Neural crest cell (in vitro differentiated cells): ENCODE measurements at places on chromosomes 16 and 17.

GRCh38 chr16:561957-562938 is 2.1 kb downstream of the PRR35 start:
- DNase-seq = no peak

DNA sequence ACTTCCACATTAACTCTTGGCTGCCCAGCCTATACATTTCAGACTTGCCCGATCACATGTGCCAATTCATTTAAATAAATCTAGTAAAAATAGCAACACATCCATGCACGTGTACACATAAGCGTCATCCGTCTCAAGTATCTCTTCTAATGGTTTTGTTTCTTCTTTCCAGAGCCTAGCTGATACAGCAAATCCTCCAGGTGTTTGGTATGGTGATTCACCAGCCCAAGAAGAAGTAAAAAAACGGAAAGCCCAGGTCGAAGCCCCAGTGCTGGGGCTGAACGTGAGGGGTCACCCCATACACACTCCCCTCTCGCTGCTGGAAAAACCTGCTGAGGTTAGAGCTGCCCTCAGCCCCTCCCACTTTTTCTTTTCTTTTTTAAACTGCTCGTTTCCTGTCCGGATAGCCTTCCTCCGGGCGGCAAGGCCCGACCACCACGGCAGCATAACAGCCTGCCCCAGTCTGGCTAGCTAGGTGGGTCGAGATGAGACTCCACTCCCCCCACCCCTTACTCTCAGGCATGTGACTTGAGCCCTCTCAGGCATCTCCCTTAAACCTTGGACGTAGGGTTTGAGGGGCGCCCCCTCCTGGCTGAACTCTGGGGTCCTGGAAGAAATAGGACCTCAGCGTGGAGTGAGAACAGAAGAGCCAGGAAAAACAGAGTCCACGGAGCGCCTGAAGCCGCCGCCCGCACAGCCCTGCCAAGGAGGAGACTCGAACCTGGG is 13.9 kb upstream of the OR1F1 start:
- DNase-seq = peak; percentile 67

DNA sequence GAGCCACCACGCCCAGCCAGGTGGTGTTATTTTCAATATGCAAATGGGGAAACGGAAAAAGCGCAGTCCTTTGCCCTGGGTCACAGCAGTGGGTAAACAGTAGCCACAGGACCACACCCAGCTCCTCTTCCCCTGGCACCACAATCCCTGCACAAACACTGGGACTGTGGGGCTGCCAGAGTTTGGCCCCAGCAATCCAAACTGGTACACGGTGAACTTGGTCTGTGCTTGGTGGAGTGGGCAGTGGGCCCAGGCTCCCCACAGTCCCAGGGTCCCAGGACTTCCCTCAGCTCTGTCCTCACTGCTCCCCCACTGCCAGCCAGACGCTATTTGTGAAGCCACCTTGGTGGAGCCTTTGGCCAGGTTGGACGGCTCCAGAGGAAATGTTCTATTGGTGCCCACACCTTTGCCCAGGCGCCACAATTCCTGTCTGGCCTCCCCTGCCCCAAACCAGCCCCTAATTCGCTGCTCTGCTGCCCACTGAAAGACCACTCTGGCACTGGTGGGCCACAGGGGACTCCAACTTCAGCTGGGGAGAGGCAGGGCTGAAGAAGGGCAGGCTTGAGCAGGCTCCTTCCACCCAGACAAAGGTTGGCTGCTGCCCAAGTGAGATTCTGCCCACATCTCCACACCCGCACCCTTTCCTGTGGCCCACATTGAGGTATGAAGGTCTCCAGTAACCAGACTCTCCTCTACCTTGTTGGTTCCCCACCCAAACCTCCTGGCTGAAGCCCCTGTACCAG is 2.1 kb downstream of the CHAD start:
- no peak for DNase-seq

DNA sequence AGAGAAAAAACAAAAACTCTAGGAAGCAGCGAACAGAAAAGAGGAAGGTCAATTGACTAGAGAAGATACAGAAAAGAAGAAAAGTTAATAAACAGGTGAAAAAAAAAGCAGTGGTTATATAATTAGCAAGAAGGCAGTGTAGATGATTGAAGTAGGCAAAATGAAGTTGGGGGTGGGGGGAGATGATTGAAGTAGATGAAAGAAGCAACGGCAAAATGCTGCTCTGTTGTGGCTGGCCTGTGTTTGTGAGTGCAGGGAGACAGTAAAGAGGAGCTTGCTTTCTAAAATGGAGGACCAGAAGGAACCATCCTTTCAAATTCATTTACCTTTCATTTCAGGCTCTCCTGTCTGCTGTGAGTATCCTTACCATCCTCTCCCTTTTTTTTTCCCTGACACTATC is 3.6 kb downstream of the EVI2B start:
- no peak for DNase-seq

DNA sequence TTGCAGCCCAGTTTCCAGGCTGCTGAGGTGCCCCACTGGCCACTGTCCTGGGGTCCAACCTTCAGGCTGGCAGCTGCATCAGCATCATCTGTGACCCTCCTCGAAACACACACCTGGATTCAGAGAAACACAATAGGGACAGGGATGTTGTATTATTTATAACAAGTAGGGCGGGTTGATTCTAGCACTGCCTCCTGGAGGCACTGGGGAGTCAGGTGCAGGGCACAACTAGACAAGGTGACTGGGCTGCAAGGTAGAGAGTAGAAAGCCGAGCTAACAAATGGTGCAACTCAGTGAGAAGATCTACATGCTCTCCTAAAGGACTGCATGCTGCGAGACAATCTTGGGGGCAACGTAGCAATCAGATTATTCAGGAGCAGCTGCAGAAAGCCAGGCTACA is 317.3 kb downstream of the SLC39A11 start:
- no peak for DNase-seq

DNA sequence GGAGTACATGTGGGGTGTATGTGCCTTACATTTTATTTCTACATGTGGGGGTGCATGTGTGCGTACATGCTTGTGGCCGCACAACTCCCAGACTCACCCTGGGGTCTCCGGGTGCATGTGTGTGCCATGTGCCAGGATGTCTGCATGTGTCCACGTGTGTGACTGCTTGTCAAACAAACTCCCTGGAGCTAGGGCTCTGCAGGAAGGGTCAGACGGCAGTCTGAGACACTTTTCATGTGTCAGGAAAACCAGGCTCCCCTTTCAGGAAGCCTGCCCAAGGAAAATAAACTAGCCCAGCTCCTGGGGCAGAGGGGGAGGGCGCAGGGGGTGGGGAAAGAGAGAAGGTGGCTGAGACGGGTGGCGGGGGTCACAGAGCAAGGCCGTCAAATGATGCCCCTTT is 44.7 kb downstream of the FZD2 start:
- no peak for DNase-seq

DNA sequence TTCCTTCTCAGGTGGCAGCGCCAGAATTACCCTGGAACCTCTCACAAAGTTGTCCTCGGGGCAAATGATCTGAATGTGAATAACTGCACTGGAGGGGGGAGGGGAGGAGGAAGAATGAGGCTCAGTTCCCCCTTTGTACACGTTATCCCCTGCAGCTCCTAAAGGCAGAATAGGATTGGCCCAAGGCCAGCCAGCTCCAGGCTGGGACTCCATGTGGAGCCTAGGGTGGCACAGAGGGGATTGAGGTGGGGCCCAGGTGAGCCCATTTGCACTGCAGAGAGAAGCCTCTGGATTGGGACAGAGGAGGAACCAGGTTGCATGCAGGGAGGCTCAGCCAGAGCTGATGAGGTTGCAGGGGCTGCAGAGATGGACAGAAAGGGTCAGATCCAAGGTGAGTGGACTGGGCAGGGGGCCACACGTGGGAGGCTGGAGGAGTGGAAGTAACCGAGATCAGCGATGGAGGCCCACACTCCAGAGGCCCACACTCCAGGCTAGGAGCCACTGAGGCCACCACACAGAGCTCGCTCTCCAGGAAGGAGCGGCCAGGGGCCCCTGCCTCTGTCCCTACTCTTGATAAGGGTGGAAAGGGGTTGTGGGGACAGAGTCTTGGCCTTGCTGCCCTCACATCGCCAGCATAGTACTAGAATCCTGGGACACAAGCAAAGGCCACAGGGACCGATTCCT is 78.6 kb downstream of the RBFOX3 start:
- no peak for DNase-seq

GRCh38 chr16:84459533-84459894 is 44.9 kb downstream of the MEAK7 start:
- DNase-seq = no peak

DNA sequence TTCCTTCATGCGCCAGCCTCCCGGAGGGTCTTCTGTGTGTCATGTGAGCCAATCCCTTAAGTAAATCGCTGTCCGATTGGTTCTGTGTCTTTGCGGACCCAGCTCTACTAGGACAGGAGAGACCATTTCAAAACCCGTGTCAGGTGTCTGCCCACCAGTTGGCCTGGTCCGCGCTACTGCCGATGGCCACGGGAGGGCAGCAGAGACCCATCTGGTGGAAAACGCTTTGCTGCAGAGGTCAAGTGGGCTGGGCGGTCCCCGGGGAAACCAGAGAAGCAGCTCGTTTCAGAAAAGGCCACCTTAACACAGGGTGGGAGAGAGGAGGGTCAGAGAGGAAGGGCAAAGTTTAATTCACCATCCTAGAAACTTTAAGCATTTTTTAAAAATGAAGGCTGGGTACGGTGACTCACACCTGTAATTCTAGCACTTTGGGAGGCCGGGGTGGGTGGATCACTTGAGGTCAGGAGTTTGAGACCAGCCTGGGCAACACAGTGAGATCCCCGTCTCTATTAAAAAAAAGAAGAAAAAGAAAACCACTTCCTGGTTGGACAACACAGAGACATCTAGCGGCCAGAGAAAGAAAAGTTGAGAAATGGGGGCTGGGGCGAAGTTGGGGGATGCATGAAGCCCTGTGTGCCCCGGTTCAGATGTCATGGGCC is 2.8 kb upstream of the CIBAR2 start:
- peak; percentile 98 for DNase-seq

DNA sequence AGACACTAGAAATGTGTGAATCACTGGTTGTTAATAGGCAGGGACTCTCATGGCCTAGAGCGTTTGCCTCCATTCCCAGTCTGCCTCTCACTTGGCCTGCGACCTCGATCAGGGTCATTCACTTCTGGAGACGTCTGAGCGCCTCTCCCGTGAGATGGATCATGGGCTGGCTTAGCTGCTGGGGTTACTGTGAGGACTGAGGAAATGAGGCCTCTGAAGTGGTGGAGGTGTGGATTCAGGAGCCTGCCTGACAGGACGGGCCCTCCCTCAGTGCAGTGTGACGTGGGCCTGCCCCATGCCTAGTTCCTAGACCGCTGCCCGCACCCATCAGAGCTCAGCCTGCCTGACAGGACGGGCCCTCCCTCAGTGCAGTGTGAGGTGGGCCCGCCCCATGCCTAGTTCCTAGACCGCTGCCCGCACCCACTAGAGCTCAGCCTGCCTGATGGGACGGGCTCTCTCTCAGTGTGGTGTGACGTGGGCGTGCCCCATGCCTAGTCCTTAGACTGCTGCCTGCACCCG is 61.9 kb downstream of the BANP start:
- no peak for DNase-seq

DNA sequence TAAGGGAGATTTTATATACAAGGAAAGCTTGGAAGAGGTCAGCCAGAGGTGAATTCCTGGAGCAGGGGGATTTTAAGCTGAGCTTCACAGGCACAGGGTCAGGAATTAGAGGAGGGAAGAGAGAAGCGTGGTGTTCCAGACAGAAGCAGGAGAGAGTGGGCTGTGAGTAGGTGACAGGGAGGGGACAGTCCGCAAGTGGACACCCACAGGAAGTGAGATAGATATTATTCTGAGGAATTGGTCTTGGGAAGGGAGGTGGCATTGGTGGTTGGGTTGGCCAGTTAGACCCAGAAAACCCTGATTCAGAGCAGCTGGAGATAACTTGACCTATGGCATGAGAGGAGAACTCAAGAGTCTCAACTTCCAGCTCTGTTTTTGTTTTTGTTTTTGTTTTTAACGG is 14.7 kb downstream of the PHB1 start:
- no peak for DNase-seq

DNA sequence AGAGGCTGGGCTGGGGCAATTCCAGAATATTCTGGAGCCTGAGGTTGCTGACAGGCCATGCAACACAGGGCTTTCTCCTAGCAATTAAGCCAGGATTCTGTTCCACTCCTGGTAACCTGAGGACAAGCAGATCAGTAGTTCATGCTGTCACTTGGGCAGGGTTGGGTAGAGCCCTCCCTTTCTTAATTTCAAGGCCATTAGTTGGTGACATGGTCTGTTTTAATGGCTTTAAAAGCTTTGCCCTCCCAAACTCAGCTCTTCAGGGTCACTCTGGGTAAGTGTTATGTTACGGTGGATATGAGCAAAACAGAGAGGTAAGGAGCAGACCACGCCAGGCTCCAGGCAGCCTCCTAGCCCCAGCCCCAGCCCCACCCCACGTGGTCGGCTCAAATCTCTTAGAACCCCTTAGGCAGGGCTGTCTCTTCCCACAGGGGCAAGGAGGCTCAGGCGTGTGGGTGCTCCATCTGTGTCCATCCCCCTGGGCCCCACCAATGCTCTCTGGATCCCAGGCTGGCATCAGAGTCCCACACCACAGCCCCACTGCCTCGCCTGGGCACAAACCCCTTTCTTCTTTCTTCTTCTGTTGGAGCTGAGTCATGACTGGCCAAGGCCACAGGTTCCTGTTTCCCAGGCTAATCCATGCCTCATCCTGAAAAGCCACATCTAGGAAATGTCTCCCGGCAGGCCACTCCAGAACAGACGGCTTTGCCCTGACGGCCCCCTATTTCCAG is 27.5 kb downstream of the CEP295NL start:
- DNase-seq = no peak

- DNase-seq = no peak
These were observed 250.4 kb downstream of the MRTFB start for GRCh38 chr16:14321542-14321941.

GRCh38 chr17:13067629-13068303 is 49.9 kb upstream of the ELAC2 start:
- no peak for DNase-seq

DNA sequence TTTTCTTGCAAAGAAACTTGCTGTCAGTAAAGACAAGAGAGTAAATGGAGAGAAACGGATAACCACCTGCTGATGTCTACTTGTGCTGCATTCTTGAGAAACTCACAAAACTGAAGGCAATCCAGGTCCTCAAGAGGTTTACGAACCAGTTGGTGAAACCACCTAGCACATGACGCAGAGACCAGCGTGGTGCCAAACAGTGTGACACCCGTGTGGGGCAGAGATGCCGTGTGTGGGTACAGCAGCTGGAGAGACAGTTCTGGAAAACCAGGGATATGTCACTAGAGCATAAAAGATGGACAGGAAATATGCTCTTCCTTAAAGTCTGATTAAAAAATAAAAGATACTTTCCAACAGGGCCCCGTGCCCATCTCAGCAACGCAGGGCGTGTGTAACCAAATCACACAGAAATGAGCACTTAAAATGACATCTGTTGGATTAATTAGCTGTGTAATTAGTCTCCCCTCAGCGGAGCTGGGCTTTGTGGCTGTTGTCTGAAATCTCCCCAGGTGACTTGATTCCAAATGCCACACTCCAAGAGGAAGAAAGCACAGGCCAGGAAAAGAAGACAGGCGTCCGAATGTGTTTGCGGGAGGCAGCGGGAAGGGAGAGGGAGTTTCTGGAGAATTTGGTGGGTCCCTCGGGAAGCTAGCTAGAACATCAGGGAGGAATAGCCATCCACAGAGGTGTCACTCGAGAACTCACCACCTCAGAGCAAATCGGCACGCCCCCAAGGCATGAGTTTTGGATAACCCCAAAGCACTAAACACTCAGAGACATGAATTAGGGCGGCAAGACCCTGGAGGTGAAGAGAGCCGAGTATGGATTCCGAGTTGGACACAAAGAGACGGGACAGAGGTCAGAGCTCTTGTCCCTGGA is 109.8 kb downstream of the ZFHX3 start:
- no peak for DNase-seq

GRCh38 chr16:17963185-17963836 is 373.2 kb downstream of the NPIPA8 start:
- no peak for DNase-seq

- DNase-seq = no peak
These were observed 1.3 kb downstream of the CCR10 start for GRCh38 chr17:42680331-42680808.

- DNase-seq = no peak
These were observed 7.3 kb downstream of the RPS15A start for GRCh38 chr16:18782697-18783429.
